SHP77 (cell line): ENCODE measurements at places on chromosomes 4 and X.

GRCh38 chrX:44952329-44953027 is 79.5 kb downstream of the KDM6A start:
- no peak for DNase-seq

- no peak for DNase-seq
These were observed 146.7 kb downstream of the KCNIP4 start for GRCh38 chr4:21801661-21802385.

DNA sequence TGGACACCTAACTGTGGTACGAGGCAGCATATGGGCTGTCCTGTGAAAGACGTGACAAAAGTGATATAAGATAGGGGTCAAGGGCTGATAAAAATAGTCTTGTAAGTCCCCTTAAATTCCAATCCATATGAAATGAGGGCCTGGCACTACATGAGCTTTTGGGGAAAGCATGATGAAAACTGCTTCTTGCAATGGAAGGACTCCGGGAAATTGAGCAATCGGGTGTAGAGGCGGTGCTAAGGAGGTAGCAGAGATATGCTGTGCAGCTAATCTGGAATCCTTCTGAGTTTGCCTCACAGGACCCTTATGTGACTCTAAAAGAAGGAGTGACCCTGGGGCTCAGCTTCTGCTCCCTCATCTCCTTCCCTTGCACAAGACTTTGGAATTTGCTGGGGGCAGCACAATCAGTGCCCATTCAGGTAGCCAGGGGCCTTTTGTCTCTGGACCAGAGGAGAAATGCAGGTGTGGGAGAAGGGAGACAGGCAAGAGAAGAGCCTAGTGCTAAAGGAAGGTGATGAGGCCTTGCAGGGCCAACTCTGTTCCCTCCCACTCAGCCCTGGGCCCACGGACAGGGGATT is 12.8 kb downstream of the CLDN2 start:
- DNase-seq = no peak

DNA sequence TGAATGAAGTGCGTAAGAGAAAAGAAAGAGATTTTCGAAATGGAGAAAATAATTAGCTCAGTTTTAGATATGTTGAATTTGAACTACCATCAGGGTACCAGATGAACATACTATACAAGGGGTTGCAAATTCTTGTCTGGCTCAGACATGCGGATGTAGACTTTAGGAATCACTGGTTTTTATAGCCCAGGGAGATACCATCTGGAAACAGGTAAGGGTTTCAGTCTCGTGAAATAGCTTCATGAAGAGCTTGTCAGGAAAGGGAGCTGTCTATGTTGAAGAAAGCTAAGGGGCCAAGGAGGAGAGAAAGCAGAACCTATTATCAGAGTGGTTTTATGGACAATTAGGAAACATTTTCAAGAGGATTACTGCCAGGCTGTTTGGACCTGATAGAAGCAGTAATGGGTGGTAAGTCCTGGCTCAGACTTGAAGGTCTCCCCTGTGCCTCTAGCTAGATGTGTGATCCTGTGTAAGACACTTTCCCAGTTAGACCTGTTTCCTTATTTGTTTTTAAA is 6.7 kb downstream of the RAB9A start:
- DNase-seq = no peak

DNA sequence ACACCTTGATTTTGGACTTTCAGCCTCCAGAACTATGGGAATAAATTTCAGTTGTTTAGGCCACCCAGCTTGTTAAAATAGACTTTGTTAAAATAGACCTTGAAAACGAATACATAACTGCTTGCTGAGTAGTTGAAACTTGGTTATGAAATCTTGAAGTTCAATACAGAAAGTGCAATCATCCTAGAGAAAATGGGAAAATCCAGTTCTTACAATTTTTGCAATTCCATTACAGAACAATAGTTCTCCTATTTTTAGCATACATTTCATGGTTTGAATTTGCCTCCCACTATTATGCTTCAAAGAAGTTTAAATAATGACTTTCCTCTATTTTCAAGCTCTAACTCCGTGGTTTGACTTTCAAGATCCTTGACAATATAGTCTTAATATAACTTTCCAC is 10.5 kb downstream of the TLR1 start:
- DNase-seq = no peak

- no peak for DNase-seq
These were observed 75.9 kb upstream of the AFAP1 start for GRCh38 chr4:8015512-8015911.

DNA sequence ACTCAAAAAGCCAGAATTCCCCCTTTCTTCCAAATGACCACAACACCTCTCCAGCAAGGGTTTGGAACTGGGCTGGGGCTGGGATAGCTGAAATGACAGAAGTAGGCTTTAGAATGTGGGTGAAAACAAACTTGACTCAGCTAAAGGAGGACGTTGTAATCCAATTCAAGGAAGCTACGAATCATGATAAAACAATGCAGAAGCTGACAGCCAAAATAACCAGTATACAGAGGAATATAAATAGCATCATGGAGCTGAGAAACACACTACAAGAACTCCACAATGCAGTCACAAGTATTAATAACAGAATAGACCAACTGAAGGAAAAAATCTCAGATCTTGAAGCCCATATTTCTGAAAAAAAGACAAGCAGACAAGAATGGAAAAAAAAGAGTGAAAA is 95.8 kb upstream of the TET2 start:
- no peak for DNase-seq

- DNase-seq = no peak
These were observed 59.6 kb downstream of the NFKB1 start for GRCh38 chr4:102560571-102561341.

GRCh38 chrX:38868941-38869401 is 67.7 kb downstream of the MID1IP1 start:
- DNase-seq = no peak
